ENCODE measurements at places on chromosomes 6 and 20.

DNA sequence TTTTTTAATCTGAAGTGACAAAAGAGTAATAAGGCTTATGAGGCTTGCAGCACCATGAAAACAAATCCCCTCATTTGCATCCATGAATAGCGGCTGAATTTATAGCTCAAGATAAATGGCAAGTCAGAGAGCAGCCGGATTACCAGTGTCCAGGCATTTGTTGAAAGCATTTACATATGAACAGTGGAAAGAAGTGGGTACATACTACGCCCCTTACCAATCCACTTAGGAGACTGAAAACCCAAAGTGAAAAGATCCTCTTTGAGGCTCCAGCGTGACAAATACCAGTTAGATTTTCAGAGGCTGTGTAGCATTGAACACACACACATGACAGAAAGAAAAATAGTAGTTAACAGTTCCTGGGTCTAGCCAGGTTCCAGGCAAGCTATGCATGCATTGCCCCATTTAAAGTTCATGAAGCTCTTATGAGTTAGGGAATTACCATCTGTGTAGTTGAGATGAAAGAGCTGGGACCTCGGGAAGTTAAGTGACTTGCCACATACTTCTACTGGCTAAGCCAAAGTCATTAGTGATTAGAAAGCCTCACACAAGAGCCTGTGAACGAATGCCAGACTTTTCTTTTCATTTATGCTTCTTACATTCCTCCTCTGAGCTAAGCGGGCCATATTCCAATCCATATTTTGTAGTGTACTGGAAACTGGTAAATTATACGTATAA, 28.3 kb upstream of the NHSL1 start:
- DNase-seq = peak; percentile 53

GRCh38 chr6:54958446-54958845, 111.9 kb downstream of the FAM83B start:
- DNase-seq = no peak

- DNase-seq = no peak
Measured at GRCh38 chr6:11054722-11055121, 10.6 kb upstream of the ELOVL2 start.

DNA sequence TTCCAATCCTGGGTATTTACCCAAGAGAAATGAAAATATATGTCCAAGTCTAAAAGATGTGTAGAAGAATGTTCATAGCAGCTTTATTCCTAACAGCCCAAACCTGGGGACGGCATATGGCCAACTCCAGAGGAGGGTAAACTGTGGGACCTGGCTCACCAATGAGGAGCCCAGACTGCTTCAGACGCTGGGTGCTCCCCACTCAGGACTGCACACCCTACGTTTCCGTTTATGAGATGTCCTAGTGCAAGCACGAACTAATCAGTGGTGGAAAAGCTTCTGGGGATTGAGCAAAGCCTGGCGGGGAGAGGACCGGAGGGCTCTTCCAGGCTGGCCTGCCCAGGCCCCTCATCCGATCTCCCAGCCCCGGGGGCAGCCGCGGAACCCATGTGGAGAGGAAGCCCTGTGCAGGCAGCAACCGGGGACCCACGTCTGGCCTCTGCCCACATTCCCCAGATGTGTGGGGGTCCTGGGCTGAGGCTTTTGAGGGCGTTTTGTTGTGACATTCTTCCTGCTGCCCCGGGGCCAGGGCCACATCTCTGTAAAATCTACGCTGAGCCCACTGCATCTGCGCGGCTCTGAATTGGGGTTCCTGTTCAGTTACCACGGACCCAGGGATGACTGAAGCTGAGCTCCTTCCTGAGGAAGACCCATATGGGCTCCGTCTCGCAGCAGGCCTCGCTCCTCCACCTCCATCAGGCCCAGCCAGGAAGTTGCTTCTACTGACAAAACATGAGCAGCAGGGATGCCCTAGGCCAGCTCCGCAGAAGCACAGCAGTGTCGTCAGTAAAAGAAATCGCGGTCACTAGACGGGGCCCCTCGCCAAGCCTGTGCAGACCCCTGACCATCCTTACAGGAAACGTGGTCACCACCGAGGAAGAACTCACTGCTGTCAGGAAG, 188.0 kb downstream of the DLL1 start:
- DNase-seq = no peak

- DNase-seq = no peak
Measured at GRCh38 chr6:129695373-129696027, 14.5 kb downstream of the ARHGAP18 start.

DNA sequence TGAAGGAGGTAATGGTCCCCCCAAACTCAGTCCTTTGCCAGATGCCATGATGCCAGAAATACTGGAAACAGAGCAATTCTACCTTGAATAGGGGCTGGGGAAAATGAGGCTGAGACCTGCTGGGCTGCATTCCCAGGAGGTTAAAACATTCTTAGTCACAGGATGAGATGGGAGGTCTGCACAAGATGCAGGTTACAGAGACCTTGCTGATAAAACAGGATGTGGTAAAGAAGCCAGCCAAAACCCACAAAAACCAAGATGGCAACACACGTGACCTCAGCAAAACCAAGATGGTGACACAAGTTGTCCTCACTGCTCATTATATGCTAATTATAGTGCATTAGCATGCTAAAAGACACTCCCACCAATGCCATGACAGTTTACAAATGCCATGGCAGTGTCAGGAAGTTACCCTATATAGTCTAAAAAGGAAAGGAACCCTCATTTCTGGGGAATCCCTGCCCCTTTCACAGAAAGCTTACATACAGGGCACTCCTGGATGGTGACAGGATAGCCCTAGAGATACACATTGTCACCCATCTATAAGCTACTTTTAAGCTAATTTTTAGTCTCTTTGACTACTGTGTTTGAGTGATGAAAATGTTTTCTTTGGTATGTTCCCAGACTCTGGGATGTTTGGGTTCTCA, 979.7 kb downstream of the TBC1D32 start:
- DNase-seq = no peak
